Hippocampal formation (tissue), 2 donors: ENCODE measurements at places on chromosomes 7 and 10.

DNA sequence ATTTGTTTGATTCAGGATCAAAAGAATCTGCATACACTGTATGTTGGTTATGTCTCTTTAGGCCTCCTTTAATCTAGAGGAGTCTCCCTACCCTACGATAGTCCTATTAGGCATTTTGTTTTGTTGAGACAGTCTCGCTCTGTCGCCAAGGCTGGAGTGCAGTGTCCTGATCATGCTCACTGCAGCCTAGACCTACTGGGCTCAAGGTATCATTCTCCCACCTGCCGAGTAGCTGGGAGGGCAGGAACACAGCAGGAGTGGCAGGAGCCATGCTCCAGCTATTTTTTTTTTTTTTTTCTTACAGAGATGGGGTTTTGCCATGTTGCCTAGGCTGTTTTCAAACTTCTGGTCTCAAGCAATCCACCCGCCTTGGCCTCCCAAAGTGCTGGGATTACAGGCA, 123.0 kb upstream of the DKK1 start:
- DNase-seq, result no peak

DNA sequence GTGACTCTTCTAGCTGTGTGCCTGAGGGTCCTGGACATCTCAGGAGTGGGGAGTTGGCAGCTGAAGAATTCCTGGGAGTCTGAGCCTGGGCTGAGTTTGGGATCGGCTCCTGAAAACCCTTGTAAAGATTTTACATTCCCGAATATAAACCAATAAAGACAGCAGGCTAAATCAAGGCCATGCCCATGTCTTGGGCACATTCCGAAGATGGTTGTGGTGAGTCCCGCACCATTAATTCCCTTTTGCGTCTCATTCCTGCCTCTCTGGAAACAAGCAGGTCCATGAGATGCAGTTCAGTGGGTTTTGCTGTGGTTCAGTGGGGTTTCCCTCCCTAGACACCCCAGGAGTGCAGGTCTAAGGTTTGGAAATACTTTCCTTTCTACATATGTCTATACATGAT, 90.9 kb downstream of the COL26A1 start:
- DNase-seq, result no peak

GRCh38 chr7:50672045-50672444, 106.8 kb upstream of the DDC start:
- DNase-seq, result no peak

GRCh38 chr7:39507866-39508551, 58.2 kb upstream of the YAE1 start:
- DNase-seq, result no peak

GRCh38 chr10:91941426-91941825, 17.9 kb downstream of the BTAF1 start:
- DNase-seq, result no peak
